ENCODE measurements at places on chromosomes 16 and 17. TPM values are rescaled to one million over a fixed set of nuclear protein-coding genes. Genes with fewer than 3 reads are reported as not detected.
A peak's percentile ranks its signal among the peaks of the same experiment; 100 is the strongest.

Gene TBC1D28
- total RNA-seq: not detected

Gene PCYT2
- 51.5 TPM for total RNA-seq

Gene SLFN14
- total RNA-seq: not detected

Gene CPNE7
- 201 TPM for total RNA-seq

Gene NLGN2
- 60.5 TPM for total RNA-seq

GRCh38 chr17:42027961-42028790 lies 8.3 kb downstream of the NKIRAS2 start:
- peaks cover 15% of the 10 kb centered on the region for H3K4me1 ChIP-seq
- no peak overlapping the region for H3K4me3 ChIP-seq
- no peak overlapping the region for H3K27ac ChIP-seq
- peaks cover 9% of the 10 kb centered on the region for H3K36me3 ChIP-seq
- peak; percentile 39 for DNase-seq

DNA sequence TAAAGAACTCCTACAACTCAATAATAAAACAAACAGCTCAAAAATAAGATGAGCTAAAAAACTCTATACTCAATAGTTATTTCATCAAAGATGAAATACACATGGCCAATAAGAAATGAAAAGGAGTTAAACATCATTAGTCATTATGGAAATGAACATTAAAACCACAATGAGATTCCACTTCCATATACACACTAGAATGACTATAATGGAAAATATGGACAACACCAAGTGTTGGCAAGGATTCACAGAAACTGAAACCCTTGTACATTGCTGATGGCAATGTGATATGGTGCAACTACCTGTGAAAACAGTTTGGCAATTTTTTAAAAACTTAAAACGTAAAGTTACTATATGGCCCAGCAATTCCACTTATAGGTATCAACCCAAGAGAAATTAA lies 91.4 kb downstream of the GRIN2A start:
- H3K4me1 ChIP-seq: no peaks in the 10 kb centered on the region
- H3K4me3 ChIP-seq: no peak overlapping the region
- no peaks in the 10 kb centered on the region for H3K36me3 ChIP-seq
- peaks cover 4% of the 10 kb centered on the region for H3K27me3 ChIP-seq
- H3K27ac ChIP-seq: no peak overlapping the region

- H3K4me1 ChIP-seq: no peaks in the 10 kb centered on the region
- peaks cover 17% of the 10 kb centered on the region for H3K36me3 ChIP-seq
Observed at GRCh38 chr17:614653-615546, 99.7 kb downstream of the VPS53 start.

DNA sequence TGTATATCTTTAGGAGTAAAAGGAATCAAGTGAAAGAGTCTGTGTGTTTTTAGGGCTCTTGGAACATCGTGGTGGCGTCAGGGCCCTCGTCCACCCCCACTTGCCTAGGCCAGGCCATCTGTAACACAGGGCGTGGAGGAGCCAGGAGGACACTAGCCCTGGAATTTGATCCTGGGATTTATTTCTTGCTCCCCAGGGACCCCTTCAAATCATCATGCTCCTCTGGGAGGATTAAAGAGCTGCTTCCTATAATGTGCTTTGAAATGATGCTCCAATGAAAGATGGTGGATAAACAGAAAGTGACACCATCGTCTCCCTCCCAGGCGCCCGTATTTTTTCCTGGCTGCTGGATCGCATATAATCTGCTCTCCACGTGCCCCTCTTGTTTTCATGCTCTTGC lies 113.3 kb downstream of the AATF start:
- no peak overlapping the region for H3K27ac ChIP-seq
- no peaks in the 10 kb centered on the region for H3K4me1 ChIP-seq
- peaks cover 2% of the 10 kb centered on the region for H3K36me3 ChIP-seq
- DNase-seq: no peak

- H3K27ac ChIP-seq: no peak overlapping the region
- no peak overlapping the region for H3K4me3 ChIP-seq
- DNase-seq: no peak
- H3K4me1 ChIP-seq: peaks cover under 1% of the 10 kb centered on the region
Observed at GRCh38 chr16:13926464-13926863, 6.5 kb downstream of the ERCC4 start.
